ENCODE measurements at places on chromosomes 2 and 18.

GRCh38 chr2:122899614-122900013 is 1125.5 kb upstream of the CNTNAP5 start:
- no peak for DNase-seq

- DNase-seq = peak; percentile 66
These were observed 439.7 kb downstream of the RIT2 start for GRCh38 chr18:42675810-42676209.

- DNase-seq = no peak
These were observed 278.0 kb upstream of the DSEL start for GRCh38 chr18:67794521-67794920.

DNA sequence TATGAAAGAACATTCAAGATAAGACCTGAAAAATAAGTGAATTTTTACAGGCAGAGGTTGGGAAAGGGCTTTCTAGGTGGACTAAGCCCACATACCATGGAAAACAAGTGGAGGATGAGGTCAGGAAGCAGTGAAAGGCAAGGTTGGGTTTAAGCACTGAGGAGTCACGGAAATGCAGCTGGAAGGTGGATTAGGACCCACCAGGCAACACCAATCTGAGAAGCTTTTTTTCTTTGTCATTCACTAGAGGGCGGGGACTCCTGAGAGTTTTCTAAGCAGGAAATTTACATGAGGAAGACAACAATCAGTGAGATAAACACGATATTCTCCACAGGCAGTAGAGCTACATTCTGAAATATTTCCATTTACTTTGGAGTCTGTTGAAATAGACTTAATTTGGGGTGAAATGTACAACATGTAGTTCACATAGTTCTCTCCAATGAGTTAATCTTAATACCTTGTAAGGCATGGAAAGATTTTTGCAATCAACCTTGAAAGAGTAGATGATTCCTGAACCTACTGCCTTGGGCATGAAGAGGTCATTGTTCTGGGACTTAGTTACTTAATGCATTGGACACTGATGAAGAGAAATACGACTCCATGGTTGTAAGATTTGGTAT is 40.7 kb downstream of the VIT start:
- no peak for DNase-seq

DNA sequence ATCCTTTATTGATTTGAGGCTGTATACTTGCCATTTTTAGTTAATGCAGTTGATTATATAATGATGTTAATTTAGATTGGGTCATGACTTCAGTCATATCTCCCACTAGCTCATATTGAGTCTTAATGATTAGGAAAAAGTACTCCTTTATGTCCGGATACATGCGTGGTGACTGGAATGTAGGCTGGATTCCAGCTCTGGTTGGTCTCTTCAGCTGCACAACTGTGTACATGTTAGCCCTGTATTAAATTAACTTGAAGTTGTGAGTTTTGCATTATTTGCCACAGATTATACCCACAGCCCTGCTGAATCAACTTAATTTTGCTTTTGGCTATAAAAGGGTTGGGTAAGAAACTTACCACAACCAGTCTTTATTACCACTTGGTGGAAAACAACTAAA is 22.5 kb downstream of the MOB4 start:
- DNase-seq = no peak

DNA sequence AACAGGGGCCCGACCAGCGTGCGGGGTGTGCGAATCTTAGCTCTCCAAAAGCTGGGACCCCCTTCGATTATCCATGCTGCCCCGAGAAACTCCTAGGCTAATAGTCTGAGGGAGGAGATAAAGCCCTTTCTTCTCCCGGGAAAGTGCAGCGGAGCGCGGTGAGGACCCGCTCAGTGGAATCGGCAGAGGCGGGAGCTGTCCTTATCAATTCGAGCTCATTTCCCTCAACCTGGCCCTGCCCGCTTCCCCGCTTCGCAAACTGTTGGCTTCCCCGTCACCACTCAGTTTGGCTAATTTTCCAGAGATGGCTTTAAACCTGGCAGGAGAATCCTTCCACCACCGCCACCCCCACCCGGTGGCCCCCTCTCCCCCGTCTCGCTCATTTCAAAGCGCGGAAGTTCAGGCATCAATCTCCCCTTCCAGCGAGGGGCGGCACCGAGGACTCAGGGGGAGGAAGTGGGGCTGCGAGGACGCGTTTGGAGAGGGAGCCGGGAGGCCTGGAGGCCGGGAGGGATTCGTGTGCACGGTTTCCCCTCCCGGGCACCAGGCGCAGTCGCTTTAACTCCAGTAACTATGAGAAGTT is 1.6 kb downstream of the KLHL14 start:
- peak; percentile 43 for DNase-seq

DNA sequence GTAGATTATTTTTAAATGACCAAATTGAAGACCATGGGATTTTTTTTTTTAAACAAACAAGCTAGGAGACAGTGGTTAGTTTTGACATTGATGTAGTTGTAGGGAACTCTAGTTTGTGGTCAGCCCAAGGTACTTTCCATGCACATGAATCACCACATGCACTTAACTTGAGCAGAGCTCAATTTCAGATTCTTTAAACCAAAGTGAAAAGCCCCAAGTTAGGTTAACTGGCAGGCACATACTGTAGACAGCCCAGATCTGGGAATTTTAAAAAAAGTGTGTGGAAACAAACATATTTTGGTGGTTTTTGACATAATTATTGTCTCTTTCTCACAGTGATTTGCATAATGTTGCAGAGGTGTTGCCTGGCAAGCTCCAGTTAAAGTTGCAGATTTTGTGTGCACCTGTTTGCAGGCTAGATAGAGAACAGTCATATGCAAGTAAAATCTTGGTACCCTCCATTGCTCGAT is 88.4 kb downstream of the BCL2L11 start:
- DNase-seq = no peak

DNA sequence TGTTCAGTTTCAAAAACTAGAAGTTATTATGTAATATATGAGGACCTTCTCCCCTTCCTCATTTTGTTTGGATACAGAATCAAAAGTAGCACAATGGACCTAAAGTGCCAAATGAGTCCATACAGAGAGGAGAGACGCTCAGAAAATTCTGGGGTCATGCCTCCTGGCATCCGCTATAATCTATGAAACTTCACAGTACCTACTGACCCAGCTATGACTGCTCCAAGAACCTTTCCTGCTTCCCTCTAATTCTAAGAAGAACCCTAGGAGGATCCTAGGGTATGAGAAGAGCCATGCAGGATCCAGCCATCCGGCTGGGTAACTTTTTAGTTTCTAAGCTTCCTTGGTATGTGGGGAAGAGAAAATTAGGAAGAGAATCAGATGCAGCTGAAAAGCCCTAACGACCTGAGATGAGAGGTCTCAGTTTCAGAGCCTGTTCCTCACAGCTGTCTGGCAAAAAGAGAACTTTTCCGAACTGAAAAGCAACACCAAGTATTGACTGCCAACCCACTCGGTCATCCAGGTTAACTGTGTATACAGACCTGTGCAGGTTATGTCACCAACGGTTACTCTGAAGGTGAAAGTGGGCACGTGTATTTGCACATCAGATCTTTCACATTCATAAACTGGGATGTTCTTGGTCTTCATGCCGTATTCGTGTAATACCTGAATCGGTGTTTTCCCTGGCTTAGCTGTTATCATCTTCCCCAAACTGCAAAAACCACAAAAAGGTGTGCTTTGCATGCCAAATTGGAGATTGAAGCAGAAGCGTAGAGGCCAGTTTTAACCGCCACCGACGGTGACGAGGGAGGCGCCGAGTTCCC is 1.1 kb downstream of the PRKRA start:
- DNase-seq = no peak

GRCh38 chr2:25161055-25161781 is 7.2 kb downstream of the POMC start:
- peak; percentile 67 for DNase-seq

DNA sequence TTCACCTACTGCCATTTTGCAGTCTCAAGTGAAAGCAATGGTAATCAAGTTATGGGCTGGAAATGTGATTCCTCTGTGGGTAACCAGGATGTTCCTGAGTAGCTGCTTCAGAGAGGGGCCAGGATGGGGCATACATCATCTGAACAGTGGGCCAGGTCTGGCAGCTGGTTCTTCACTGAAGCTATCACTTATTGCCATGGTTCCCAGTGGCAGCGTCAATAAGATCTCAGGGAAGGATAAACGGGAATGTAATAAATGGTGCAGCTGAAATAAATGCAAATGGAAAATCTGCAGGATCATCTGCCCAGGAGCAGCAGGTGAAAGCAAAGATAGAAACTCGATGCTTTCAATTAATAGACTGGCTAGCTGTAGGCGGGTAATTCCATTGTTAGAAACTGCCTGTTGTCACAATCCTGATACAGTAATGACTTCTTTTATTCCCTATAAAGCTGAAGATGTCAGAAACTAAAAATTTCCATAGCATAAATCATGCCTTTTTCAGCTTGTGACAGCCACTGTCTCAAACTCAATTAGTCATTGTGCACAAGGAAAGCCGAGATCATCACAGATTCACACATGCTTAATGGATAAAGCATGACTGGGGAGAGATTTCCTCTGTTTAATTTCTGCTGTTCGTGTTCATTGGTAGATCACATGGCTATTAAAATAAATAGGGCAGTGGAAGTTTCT is 56.2 kb upstream of the CCDC85A start:
- DNase-seq = peak; percentile 30

- no peak for DNase-seq
These were observed 140.4 kb upstream of the APCDD1 start for GRCh38 chr18:10314066-10314465.

GRCh38 chr2:38533180-38533579 is 69.5 kb downstream of the HNRNPLL start:
- DNase-seq = no peak

- no peak for DNase-seq
These were observed 2084.4 kb upstream of the PIK3C3 start for GRCh38 chr18:39870591-39870990.

GRCh38 chr2:142533177-142533576 is 344.3 kb upstream of the KYNU start:
- no peak for DNase-seq

GRCh38 chr2:96256611-96257113 is 9.1 kb downstream of the TMEM127 start:
- DNase-seq = no peak

- DNase-seq = no peak
These were observed 59.7 kb downstream of the MAP4K3 start for GRCh38 chr2:39377226-39377939.

DNA sequence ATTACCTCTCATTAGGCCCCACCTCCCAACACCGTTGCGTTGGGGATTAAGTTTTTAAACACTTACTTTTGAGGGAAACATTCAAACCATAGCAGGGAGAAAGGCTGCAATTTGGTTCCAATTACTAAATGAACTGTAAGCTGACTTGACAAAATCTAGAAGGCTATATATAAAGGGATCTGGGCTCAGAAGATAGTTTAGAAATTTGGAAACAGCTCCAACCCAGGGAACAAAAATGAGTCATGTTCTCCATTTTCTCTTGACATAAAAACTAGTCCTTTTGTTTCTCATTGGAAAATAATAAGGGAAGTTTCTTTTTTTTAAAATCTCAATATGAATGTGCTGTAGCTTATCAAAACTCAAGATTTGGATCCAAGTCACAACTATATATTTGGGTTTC is 17.5 kb downstream of the MOGAT1 start:
- DNase-seq = no peak

- no peak for DNase-seq
These were observed 73.7 kb downstream of the LRATD1 start for GRCh38 chr2:14706201-14706600.

GRCh38 chr2:172473167-172473566 is 45.8 kb downstream of the ITGA6 start:
- no peak for DNase-seq

DNA sequence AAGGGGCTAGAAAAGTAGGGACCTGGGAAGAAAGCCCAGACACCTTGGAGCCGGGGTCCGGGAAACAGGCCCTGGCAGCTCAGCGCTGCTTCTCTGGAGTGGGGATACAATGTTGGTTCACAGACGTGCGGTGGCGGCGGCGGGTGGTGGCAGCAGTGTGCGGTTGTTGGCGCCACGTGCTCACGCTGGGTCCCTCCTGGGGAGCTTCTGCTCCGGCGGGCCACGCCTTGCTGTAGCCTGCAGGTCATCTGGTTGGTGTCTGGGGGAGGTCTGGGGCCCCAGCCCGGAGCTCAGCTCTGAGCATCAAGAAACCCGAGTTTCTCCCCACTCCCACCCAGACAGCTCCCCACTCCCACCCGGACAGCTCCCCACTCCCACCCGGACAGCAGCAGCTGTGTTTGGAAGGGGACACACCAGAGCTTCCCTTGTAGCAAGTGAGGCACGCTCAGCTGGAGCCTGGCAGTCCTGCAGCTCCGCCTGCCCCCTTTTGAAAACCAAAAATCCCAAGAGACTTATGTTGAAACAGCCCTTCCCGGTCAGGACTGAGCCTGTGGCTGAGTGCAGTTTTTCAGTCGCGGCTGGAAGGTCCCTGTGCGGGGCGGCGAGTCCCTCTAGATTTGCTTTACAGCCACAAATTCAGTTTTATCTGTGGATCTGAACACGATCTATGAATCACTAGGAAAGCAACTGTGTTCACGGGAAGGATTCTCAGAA is 46.9 kb downstream of the NFATC1 start:
- peak; percentile 12 for DNase-seq

Measured in NCI-H2171 treated with DMSO at 0.1 percent for 48 hours (cell line).